ENCODE measurements at places on chromosomes 6 and 20.

GRCh38 chr20:14828459-14828858 is 491.0 kb upstream of the FLRT3 start:
- DNase-seq, result no peak

GRCh38 chr20:44170816-44171410 is 16.1 kb downstream of the JPH2 start:
- DNase-seq, result no peak

DNA sequence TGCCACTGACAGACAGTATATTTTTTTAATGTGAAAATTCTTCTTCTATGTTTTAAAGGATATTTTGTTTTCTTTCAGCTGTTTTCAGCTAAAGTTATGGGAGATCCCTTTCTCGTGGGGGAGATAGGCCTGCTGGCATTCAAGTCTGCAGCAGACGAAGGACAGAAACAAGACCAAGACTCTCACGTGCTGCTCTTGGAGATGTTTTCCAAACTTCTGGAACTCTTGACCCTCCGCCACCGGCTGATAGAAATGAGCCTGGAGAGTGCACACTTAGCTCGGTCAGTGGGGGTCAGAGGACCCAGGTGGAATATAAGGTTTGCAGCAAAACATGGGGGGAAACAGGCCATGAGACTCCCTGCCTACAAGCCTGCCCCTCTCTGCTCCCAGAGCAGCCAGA is 120.5 kb downstream of the CD164 start:
- no peak for DNase-seq

GRCh38 chr20:41960166-41960565 is 342.0 kb upstream of the CHD6 start:
- DNase-seq, result no peak

GRCh38 chr20:25296094-25297093 is 48.5 kb downstream of the PYGB start:
- peak; percentile 3 for DNase-seq

DNA sequence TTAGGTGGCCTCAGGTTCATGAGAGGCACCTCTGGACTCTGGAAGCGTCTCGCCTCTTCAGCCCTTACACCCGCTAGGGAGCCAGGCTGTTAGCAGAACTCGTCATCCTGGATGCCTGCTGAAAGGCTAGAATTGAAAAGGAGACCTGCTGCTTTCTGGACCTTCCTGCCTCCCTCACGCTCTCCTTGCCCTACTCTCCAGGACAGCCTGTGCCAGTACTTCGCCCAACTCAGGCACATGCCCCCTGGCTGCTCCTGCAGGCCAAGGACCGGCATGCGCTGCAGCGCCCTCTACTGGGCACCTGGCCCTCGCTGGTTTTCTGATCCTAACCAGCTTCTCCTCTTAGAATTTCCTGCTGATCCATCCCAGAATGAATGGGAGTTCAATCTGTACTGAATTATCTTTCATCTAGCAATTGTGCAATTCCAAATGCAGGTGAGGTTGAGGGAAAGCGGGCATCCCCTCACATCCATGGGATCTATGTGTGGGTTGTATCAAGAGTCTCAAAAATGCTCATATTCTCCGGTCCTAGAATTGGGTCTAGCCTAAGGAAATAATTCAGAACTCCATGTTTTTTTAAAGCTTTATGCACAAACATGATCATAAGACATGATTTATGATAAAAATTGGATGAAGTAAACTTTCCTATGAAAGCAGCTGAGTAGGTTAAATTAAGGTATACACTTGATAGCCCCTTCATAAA is 78.0 kb downstream of the PTPN1 start:
- peak; percentile 63 for DNase-seq

Data from HFFc6 (cell line).